ENCODE measurements at places on chromosomes 7 and 10.

GRCh38 chr7:155529845-155530244, 16.5 kb downstream of the CNPY1 start:
- DNase-seq, result no peak

DNA sequence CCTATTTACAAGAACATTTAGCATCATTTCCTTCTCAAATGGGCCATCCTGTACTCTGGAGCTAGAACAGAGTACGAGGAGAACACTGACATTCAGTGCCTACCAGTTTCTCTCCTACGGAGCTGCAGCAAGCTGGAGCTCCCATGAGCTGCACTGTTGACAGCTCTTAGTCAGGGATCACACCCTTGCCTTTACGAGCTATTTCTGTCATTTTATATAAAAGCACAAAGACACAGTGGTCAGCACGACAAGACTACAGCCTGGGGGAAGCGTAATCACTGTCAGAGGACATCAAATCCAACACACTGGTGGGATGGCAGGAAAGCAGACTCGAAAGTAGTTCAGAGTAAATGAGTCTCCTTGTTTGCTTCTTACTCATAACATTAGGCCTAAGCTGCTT, 2.7 kb downstream of the CDCA7L start:
- DNase-seq, result no peak

DNA sequence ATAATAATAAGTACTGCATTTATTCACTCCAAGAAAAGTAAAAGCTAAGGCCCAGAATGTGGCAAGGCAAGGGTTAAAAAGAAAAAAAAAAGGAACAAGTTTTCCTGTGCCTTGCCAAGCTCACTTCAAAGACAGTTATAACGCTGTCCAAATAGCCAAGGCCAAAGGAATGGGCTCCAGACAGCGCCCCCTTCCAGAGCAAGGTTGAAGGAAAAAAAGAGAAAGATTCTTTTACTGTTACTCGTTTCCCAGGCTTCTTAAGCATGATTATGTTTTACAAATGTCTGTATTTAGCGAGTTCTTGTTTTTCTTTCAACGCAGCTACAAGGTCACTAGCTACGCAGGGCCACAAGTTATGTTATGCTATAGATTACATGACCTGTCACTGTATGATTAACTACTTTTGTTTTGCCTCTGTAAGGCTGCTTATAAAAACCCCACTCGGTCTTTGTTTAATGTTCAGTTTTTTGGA, 9.1 kb upstream of the EIF4H start:
- no peak for DNase-seq

- DNase-seq, result no peak
These were observed 3.6 kb upstream of the JAKMIP3 start for GRCh38 chr10:132062116-132062515.

DNA sequence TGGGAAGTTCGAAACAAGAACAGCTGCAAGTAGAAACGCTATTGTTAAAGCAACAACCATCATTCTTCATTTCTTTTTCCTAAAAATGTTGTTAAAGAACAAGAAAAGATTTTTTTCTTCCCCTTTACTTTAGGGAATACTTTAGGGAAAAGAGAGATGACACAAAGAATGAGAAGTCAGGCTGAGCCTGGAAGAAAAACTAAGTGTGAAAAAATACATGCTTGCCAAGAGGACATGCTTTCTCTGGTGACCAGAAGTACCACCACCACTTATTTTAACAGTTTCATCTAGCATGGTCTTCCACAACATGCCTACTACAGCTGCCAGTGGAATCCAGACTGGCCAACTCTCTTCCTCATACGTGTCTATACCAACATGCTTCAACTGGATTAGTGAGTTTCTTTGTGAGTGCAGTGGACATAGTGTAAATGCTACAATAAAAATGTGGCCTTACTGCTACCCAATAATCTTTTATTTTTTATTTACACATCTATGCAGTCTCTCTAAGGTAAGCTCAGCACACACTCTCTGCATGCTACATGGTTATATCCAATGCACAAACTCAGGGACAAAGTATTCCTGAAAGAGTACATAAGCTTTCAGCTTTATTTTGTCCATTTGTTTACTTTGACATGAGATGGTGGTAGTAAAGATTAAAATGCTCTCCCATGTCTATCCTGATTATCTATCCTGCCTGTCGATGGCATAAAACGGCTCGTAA, 196.2 kb downstream of the TAX1BP1 start:
- no peak for DNase-seq

GRCh38 chr10:651692-652091, 37.8 kb downstream of the DIP2C start:
- DNase-seq, result no peak

GRCh38 chr10:110168601-110169481, 38.6 kb upstream of the MXI1 start:
- DNase-seq, result no peak

GRCh38 chr10:33074443-33074842, 116.4 kb upstream of the ITGB1 start:
- DNase-seq, result no peak

GRCh38 chr10:72248468-72249151, 25.1 kb upstream of the DDIT4 start:
- peak; percentile 62 for DNase-seq

GRCh38 chr7:94288096-94288495, 106.6 kb upstream of the COL1A2 start:
- DNase-seq, result no peak

DNA sequence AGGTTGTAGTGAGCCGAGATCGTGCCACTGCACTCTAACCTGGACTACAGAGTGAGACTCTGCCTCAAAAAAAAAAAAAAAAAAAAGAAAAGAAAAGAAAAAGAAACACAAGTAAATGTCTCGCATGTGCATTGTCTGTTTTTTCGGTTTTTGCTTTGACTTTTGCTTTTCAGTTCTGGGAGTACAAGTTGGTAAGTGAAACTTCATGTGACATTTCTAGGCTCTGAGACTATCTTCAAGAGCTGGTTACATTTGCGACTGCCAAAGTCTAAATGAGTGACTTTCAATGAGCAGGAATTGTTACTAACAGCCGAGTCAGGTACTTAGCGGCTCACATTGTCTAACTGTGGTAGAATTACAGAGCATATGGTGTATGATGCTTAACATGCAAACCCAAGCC, 107.0 kb upstream of the CELF2 start:
- no peak for DNase-seq

GRCh38 chr10:117139581-117140524, 1.8 kb upstream of the VAX1 start:
- no peak for DNase-seq

GRCh38 chr10:48494073-48494472, 110.8 kb downstream of the ARHGAP22 start:
- DNase-seq, result no peak

- peak; percentile 42 for DNase-seq
These were observed 63.9 kb upstream of the AHR start for GRCh38 chr7:17234398-17235031.

- peak; percentile 74 for DNase-seq
These were observed at the start of gene FAM200A for GRCh38 chr7:99551767-99552463. FAM200A (minus strand) TSS chr7:99552114; CDS start chr7:99548407, 3,707 bp downstream.

DNA sequence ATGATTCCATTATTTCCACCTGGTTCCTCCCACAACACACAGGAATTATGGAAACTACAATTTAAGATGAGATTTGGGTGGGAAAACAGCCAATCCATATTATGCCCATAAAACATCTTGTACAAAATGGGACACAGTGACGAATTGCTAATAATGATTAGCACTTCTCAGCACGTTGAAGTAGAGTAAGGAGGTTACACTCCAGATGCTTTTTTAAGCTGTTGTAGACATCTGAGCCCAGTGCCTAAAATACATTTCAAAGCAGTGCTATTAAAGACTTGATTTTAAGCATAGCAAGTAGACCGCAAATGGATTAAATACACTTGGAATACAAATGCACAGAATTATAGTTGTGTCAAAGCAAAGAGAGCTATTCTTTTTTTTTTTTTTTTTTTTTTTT, 105.9 kb downstream of the AASS start:
- no peak for DNase-seq

- DNase-seq, result no peak
These were observed 110.3 kb downstream of the SLC37A3 start for GRCh38 chr7:140287988-140288387.

GRCh38 chr10:50422259-50422658, 170.9 kb upstream of the ASAH2 start:
- DNase-seq, result no peak

DNA sequence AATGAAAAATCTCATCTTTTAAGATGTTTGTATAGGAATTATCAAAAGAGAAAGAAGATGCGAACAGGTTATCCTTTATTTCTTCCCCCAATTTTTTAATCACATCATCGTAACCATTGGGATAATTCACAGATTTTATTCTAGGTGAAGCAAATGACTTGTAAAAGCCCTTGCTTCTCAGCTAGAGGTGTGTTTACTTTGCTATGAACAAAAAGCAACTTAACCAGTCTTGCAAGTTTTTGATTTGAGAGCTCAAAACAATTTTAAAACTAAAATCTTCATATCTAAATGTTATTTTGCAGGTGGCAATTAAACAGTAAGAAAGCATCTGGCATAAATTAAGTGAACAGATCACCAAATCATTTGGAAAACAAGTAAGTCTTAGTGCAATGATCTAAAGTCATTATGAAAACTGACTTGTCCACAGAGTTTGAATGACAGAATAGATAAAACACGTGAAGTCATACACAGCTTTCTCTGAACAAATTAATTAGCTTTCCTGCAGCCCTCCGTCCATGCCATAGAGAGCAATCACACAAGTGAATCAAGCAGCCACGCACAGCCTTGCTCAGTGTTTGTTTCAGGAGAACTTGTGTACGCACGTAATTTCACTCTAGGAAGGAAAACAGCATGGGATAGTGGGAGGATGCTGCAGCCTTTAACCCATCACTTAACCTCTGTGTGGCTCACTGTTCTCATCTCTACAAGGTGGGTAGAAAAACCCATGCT, 85.0 kb upstream of the ZNF800 start:
- no peak for DNase-seq

DNA sequence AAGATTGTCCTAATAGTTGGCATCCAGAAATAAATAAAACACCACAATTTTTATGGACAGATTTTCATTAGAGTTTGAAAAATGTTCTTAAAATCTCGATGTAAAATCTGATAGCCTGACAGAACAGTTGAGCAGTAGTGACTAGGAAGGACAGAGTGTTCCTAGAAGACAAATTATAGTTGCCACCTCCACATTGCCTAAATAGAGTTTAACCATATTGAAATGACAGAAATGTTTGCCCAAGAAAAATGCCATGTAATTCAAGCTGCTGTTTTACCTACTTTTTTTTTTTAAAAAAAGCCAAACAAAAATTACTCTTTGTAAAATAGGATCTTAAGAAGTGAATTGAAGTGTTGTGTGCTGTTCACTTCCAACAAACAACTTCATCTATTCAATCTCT, 8.9 kb upstream of the HERC4 start:
- no peak for DNase-seq

DNA sequence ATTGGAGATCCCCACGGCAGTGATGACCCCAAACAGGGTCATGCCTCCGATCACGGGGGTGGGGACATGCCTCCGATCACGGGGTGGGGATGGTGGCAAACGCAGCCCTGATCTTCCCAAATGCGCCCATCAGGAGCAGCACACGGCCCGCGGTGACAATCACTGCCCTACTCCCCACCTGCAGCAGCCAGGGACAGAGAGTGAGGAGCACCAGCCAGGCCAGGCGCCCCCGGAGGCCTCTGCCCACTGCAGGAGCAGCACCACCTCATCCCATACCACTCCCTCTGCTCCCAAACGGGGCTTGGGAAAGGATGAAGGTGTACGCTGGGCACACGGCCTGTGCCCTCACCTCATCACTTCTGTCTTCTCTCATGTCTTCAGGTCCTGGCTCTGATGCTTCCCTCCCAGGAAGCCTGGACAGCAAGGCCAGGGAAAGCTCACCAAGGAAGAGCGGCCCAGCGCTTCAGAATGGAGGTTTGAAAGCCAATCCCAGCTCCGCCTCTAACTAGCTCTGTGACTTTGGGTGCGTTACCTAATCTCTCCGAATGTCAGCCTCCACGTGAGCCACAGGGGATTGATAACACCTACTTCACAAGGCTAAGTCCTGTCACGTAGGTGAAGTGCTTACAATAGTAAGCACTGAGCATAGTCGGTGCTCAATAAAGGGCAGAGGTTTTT, 37.1 kb downstream of the STRA8 start:
- DNase-seq, result no peak

DNA sequence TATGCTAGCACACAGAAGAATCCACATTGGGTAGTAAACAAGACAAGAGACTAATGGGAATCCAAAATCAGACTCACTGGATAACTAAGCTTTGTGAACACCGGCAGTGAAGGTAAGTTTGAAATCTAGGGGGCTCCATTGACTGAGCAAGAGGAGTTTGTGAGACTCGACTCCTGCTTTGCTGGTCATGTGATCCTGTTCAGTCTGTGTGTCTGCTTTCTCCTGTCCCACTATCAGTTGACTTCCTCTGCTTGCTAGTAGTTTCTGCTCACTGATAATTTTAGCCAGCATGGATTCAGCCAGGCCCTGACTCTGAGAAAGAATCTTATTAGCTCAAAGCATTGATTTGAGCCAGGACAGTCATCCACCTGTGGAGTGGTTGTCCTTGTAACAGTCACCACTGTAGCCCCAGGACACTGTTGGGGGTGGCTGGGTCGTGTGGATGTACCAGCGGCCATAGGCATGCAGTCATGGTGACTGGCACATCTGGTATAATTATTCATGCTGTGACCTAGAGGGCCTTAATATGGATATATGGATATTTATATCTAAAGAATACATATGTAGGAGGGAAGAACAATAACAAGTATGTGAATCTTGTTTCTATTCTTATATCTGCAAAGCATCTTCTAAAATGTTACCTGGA, 44.4 kb downstream of the DNAH11 start:
- no peak for DNase-seq

DNA sequence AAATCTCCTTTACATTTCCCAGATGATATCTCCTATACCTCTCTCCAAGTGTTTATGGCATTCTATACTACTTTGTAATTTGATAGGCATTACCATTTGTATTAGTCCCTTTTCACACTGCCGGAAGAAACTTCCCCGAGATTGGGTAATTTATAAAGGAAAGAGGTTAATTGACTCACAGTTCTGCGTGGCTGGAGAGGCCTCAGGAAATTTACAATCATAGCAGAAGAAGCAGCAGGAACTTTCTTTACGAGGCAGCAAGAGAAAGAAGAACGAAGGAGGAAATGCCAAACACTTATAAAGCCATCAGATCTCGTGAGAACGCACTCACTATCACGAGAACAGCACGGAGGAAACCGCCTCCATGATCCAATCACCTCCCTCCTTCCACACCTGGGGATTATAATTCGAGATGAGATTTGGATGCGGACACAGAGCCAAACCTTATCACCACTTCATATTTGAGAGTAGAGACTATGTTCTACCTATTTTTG, 1194.6 kb downstream of the SORCS1 start:
- DNase-seq, result no peak

- no peak for DNase-seq
These were observed 32.7 kb downstream of the TSPAN15 start for GRCh38 chr10:69483963-69484362.

DNA sequence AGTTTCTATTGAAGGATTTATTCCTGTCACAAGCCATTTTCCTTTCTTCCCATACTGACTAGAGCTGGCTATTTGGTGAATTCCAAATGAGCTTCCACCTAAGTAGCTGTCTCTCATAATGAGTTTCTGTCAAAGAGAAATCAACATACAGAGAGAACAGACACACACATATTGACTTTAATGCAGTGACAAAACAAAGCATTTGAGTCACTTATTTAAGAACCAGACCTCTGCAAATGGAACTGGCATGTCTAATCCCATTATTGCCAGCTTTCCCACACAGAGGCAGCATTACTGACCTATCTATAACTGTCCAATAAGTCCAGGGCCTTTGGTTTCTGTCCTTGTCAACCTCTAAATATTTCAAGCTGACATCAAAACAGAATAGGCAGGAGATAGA, 179.3 kb upstream of the CSTF2T start:
- no peak for DNase-seq
